Stimulated activated CD8-positive, alpha-beta memory T cell treated with anti-CD3 and anti-CD28 coated beads, Interleukin-12 subunit alpha, Interleukin-12 subunit beta, amount 100 ng/mL, for 4 hours (primary cell): ENCODE measurements at places on chromosomes 7 and 10.

- no peak for DNase-seq
These were observed 166.5 kb downstream of the TMEM26 start for GRCh38 chr10:61286686-61287085.

GRCh38 chr7:69961436-69961835 lies 363.2 kb downstream of the AUTS2 start:
- no peak for DNase-seq

DNA sequence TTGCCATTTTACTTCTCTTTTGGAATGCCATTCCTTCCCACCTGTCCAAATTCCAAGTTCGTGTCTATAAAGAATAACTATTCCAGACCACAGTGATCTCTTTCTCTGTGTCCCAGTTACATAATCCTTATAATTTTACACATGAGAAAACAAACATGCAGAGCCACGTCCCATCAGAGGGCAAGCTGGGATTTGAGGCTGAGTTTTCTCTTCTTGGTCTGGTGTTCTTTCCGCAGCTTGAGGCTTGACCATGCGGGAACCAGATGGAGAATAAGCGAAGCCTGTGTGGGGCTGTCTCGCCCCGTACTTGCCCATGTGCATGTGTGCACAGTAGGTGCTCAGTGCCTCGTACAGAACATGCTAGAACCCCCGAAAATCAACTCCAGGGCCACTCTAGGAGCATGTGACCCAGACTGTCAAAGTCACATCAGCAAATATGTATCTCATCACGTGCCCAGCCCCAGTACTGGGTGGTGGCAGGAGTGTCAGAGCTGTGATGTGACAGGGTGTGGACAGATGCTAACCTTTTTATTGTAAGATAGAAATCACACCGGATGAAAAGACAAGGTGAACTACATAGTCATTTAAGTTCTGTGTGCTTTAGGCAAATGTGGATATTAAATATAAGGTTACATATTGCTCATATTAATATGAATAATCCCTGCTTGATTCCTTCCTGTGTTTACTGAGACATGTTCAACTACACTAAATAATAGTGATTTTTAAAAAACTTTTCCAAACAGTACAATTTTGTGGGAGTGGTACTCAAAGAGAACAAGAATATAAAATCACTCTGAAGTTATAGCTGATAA lies 3.2 kb downstream of the INSIG1 start:
- DNase-seq, result no peak

GRCh38 chr10:71717551-71717951 lies 2.0 kb downstream of the C10orf105 start:
- DNase-seq, result no peak

- no peak for DNase-seq
These were observed 10.6 kb upstream of the RAB11FIP2 start for GRCh38 chr10:118057361-118057760.

GRCh38 chr10:80278480-80278879 lies 11.0 kb downstream of the MAT1A start:
- no peak for DNase-seq

DNA sequence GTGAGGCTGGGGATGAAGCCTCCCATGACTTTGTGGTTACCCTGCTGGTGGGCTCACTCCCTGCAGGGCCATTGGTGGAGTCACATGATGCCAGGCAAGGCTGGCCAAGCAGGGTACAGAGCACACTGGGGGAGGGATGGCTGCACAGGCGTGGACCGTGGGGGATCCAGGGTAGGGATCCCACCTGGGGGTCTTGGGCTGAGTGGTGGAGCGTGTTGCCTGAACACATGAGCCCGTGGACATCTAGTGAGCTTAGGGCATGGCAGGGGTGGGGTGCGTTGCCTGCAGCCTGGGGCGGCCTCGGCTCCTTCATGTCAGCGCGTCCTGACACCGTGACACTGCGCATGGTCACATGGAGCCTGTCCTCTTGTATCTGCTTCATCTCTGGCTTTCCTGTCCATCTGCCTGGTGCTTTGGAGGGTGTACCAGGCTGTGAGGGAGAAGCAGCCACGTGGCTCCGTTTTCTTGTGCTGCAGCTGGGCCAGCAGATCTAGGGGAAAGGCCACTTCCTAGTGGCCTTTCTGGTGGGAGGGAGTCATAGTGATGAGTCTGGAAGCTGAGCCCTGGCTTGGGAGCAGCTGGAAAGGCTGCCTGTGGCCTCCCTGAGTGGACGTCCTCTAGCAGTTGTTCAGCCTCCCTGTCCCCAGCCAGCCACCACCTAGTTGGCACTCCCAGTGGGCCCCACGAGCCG lies 96.2 kb downstream of the LHPP start:
- no peak for DNase-seq

DNA sequence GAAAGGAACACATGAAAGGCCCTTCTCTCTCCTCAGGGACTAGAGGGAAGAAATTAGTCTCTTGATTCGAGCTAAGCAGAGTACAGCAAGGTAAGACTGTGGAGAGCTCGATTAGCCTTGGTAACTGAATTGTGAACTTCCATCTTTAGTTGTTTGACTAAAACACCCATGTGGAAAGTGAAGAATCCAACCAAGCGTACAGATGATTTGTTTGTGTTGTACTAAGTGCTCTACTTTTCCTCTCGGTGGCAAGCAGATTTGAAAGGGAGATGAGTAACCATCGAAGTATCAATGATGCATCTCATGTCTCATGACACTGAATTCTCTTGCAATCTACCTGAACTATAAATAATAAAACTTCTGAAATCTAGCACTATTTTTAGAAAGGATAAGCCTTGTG lies 80.7 kb downstream of the FZD1 start:
- DNase-seq, result no peak

DNA sequence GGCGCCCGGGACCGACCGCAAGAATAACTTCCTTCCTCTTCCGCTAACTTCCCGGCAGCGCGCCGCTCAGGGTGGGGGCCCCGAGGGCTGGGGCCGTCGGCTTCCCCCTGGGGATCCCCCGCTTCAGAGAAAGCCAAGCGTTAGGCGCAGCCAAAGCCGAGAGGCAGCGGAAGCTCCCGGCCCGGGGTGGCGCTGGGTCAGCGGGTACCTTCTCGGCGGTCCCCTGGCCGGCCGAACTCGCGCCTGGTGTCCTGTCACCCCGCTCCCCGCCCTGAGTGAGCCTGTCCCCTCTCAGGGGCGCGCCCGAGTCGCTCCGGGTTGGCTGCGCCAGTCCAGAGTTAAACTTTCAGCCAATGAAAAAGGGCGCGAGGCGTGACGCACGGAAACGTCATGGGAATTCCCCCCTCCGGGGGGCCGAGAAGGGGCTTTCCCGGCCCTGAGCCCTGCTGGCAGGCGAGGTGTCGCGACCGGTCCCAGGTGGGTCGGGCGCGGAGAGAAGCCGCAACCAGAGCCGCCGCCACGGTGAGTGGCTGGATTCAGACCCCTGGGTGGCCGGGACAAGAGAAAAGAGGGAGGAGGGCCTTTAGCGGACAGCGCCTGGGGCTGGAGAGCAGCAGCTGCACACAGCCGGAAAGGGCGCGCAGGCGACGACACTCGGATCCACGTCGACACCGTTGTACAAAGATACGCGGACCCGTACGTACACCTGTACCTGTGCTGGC lies 1.3 kb upstream of the NFKB2 start:
- peak; percentile 99 for DNase-seq

- no peak for DNase-seq
These were observed 202.6 kb upstream of the ZMIZ1 start for GRCh38 chr10:78865931-78866717.

GRCh38 chr10:111984057-111984456 lies 199.5 kb downstream of the GPAM start:
- no peak for DNase-seq

DNA sequence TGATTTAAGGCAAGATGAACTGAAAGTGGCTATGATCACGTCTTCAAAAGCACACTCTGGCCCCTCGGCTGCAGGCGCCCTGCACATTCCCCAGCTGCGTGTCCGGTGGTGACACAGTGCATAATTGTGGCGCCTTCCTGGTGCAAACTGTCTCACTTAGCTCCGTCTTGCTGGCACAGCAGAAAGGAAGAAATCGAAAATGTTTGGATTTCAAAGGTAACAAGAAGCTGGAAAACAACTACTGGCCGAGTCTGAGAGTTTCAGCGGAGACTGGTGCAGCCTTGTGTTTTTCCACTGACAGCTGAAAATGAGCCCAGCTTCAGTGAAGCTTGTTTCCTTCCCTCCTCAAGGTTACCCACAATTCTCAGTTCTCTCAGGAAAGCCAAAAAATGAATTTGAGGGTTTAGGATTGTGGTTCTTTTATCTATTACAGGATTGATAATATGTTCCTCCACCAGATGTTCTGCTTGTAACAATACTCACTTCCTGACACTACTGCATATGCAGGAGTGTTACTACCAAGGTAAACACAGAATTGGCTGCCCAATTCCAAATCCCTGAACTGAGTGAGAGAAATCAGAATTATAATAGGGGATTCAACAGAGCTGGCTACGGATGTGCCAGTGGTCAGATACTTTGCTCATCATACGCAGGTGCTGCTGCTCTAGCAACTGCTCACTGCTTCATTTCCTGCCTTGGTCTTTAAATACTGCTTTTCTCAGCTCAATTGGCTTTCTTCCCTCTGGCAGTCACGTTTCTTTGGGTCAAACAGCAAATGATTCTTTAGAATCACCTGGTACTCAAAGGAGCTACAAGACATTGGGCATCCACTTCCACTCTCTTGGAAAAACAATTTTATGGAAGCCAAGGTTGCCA lies 63.7 kb downstream of the TRUB1 start:
- no peak for DNase-seq

GRCh38 chr10:34523017-34523767 lies 291.9 kb downstream of the PARD3 start:
- DNase-seq, result no peak

GRCh38 chr7:158000160-158000559 lies 587.5 kb downstream of the PTPRN2 start:
- no peak for DNase-seq
